ENCODE measurements at places on chromosomes 16 and 17.

DNA sequence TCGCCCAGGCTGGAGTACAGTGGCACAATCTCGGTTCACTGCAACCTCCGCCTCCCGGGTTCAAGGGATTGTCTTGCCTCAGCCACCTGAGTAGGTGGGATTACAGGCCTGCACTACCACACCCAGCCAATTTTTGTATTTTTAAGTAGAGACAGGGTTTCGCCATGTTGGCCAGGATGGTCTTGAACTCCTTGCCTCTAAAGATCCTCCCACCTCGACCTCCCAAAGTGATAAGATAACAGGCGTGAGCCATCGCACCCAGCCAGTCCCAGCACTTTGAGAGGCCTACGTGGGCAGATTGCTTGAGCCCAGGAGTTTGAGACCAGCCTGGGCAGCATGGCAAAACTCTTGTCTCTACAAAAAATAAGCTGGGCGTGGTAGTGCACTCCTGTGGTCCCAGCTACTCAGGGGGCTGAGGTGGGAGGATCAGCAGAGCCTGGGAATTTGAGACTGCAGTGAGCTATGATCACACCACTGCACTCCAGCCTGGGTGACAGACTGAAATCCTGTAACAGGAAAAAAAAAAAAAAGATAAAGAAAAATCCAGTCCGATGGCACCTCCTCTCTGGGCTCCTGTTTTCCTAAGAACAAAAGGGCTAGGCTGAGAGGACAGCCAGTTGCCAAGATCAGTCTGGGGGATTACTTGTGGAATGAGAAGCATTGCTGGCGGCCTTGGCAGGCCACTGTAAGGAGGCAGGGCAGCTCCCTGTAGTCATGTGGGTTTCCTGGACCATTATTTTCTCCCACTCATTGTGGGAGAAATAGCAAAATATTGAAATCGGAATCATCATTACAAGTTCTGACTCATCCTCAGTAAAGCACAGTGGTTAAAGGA lies 3.0 kb upstream of the PIPOX start:
- peak; percentile 67 for DNase-seq

- DNase-seq: no peak
These were observed 10.9 kb upstream of the CACNG4 start for GRCh38 chr17:66953630-66954020.

- DNase-seq: no peak
These were observed 13.4 kb downstream of the TBX2 start for GRCh38 chr17:61412860-61413660.

- peak; percentile 29 for DNase-seq
These were observed 4.8 kb upstream of the SHISA9 start for GRCh38 chr16:12896562-12896961.

GRCh38 chr17:67090341-67090740 lies 46.0 kb downstream of the CACNG1 start:
- DNase-seq: no peak

- peak; percentile 49 for DNase-seq
These were observed 347.5 kb upstream of the TNRC6C start for GRCh38 chr17:77610972-77611521.

DNA sequence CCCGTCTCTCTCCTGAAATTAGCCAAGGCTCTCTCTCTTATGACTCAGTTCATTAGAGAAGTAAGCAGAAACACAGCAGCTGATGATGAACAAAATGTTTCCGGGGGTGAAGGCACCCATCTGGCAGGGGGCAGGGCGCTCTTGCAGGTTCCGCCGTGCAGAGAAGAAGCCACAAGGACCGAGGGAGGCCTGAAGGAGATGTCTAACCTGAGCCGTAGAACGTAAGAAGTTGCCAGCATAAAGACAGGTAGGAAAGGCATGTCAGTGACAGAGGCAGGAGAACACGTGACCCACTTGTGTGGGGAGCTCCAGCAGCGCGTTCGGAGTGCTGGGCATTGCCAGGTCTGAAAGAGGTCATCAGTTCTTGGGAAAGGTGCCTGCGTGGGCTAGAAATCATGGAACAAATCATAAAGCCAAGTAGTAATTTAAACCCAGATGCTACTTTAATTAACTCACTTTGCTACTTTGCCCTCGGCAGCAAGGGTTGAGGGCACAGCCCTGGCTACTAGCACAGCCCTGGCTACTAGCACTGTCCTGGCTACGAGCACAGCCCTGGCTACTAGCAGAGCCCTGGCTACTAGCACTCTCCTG lies 198.6 kb downstream of the RPTOR start:
- peak; percentile 14 for DNase-seq

DNA sequence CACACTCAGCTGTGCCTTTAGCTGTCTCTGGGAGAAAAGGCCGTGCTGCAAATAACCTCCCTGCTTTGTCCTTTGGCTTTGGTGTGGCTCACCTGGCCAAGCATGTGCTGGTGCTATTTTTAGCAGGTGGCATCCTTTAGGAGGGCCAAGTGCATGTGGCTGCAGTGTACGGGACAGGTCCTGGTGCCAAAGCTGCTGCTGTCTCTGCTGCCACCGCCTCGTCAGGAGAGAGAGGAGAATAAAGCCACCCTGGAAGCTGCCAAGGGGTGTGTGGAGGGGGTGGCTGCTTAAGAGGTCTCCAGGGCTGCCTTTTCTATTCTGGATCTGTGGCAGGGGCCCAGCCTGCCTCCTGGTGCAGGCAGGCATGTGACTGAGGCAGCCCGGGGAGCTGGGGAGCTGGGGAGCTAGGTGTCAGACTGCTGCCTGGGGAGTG lies 6.2 kb downstream of the AKAP1 start:
- no peak for DNase-seq

DNA sequence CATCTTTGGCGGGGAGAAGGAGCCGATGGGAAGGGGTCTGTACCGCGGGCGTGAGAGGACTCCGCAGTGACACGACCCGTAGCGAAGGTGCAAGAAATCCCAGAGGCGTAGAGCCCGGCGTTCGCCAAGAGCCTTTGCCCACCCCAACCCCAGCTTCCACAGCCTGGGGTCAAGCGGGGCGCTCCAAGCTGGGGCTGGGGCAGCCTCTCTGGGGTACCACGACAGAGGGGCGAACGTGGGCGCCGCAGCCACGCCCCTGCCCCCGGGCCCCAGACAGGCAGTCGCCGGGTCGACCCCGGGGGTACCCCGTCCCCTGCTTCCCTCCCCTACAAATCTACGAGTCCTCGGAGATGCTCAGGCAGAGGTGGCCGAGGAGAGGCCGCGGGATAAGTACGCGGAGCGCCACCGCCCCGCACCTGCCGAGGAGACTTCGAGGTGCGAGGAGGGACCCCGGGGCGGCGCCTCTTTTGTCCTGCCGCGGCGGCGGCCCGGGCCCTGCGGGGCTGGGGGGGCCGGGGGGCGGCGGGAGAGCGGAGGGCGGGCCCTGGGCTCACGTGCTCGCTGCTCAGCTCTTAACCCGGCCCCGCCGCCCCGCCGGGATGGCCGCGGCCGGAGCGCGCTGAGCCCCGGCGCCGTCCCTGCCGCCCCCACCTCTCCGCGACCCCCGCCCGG lies at the start of gene ADAM11:
Gene ADAM11 (plus strand): TSS at position 575 of the 672 bp plus-strand sequence. CDS start 212 bp downstream, outside the sequence.
- DNase-seq: peak; percentile 12

DNA sequence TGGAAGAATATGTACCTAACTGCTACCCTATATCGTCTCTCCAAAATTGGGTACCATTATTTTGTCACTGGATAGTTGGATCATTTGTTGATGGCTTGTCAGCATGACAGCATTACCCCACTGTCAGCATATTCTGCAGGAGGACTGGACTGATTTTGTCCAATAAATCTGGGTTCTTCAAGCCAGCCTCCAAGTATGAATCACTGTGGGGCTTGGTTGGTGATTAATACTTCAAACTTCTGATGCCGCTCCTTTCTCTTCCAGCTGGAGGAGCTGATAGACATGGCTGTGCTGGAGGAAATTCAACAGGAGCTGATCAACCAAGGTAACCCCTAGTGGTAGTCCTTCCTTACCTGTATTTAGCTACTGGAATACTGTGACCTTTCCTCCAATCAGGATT lies 2.5 kb downstream of the RPAIN start:
- DNase-seq: peak; percentile 88

DNA sequence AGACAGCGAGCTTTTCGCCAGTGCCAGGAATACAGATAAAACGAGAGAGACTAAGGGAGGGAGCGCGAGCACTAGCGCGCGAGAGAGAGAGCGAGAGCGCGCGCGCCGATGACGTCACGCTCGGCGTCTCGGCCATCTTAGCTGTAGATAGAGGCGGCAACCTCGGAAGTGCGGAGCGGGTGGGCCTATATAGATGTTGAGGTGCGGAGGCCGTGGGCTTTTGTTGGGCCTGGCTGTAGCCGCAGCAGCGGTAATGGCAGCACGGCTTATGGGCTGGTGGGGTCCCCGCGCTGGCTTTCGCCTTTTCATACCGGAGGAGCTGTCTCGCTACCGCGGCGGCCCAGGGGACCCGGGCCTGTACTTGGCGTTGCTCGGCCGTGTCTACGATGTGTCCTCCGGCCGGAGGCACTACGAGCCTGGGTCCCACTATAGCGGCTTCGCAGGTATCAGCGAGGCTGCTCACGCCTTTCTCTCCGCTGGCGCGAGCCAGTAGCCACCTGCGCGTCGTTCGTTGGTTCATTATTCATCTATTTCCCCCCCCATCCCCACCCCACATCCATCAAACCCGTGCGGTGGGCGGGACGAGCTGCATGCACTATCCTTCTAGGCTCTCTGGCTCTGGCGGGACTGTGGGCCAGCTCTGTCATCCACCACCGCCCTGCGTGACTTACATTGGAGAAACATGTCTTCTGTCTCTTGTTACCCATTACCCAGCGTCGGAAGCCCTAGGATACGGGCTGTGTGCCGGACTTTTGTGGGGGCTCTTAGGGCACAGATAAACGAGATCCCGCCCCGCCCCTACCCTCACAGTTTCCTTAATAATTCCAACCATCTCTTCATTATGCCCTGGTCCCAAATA lies 795 bp downstream of the CYB5D2 start:
- peak; percentile 91 for DNase-seq

GRCh38 chr16:21952040-21952792 lies 945 bp upstream of the UQCRC2 start:
- peak; percentile 73 for DNase-seq

- no peak for DNase-seq
These were observed 237.4 kb downstream of the MAP2K6 start for GRCh38 chr17:69651921-69652320.

GRCh38 chr16:48123104-48123788 lies 32.5 kb downstream of the ABCC12 start:
- peak; percentile 99 for DNase-seq

DNA sequence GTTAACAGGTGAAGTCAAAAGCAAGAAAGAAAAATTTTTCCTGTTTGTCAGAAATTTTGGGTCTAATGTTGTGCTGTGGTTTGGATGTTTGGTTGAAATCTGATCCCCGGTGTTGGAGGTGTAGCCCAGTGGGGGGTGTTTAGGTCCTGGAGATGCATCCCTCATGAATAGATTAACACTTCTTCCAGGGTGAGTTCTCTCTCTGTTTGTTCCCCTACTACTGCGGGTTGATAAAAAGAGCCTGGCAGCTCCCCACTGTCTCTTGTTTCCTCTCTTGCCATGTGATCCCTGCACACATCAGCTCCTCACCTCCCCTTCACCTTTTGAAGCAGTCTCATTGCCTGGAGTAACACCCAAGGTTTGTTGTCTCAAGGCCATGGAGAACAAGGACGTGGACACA lies 14.6 kb upstream of the CDH8 start:
- DNase-seq: no peak

- no peak for DNase-seq
These were observed 182.5 kb downstream of the SNX29 start for GRCh38 chr16:12159028-12159427.

DNA sequence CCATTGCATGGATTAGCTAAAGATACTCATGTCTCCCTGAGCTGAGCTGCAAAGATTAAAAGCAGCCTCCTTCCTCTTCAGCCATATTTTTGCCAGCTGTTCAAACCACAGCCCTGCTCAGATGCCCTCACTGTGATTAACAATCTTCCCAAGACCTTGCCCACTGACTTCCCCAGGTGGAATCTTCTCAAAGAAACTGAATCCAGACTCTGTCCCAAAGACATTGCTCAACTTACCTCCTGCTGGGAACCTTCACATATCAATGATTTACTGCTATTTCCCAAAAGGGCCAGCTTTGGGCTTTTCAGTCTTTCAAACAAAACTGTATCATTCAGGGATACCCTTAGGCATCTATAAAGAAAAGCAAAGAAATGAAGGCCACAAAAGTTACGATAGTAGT lies 9.2 kb downstream of the C17orf67 start:
- no peak for DNase-seq

DNA sequence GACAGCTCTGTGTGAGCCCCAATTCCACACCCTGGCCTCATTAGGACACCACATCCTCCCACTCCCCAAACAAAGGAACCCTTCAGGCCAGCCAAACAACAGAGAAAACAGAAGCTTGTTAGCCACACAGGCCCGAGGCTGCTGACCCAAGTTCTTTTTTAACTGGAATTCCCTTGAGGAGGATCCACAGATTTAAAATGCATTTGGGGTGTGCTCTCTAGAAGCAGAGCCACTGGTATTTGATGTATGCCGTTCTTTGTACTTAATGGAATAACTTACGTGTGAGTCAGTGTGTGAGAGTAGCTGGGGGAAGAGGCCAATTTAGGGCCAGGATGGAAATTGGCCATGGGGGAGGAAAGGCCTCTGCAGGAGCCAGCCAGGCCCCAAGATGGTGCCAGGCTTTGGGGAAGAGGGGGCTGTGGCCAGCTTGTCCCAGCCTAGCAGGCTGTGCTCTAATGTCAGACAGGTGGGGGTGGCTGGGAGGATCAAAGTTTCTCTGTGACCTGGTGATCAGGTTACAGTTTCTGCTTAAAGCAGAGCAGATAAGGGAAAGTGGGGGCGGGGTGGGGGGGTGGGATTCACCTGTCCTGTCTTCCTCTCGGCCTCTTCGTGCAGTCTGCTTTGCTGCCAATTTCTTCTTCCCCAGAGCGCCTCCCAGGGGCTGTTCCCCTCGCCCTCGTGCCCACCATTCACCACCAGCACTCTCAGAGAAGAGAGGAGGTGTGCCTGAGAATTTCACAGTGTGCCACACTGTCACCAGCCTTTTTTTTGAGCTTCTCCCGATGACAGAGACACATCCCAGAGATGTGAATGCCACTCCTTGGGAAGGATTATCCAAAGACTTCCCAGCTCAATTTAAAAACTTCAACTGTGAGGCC lies 50.8 kb downstream of the TOM1L2 start:
- DNase-seq: peak; percentile 98

- peak; percentile 40 for DNase-seq
These were observed 926 bp downstream of the MYH10 start for GRCh38 chr17:8629371-8630226.

GRCh38 chr17:48307814-48308411 lies 122.1 kb downstream of the SKAP1 start:
- DNase-seq: peak; percentile 60

GRCh38 chr16:2866431-2866830 lies 8.5 kb upstream of the PRSS22 start:
- DNase-seq: no peak

DNA sequence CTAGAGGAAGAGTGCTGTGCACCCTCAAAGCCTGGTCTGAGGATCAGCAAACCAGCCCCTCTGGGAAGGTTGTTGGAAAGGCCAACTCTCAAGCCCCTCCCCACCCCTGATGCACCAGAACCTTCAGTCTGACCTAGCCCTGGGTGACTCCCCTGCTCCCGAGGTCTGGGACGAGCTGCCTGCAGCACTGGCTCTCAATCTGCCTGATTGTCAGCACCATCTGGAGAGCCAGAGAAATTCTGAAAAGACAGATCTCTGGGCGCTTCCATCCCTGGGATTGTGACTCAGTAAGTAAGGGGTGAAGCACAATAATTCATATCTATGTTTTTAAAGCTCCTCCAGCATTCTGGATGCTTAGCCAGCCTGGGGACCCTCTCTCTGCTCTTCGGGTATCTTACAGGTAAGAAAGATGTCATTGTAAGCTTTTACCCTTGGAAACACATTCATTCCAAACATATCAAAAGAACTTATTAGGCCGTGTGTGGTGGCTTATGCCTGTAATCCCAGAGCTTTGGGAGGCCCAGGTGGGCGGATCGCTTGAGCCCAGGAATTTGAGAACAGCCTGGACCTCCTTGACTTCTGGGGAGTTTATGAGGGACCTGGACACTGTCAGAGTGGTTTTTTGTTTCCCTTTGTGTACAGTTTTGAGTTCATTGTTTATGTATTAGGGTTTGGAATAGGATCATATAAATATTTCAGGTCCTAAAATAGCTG lies 147.5 kb downstream of the KCNJ12 start:
- no peak for DNase-seq

All from EH (cell line).